ENCODE measurements at places on chromosomes 2 and 18.

- DNase-seq, result no peak
Observed at GRCh38 chr2:109178968-109179367, 50.0 kb downstream of the SH3RF3 start.

DNA sequence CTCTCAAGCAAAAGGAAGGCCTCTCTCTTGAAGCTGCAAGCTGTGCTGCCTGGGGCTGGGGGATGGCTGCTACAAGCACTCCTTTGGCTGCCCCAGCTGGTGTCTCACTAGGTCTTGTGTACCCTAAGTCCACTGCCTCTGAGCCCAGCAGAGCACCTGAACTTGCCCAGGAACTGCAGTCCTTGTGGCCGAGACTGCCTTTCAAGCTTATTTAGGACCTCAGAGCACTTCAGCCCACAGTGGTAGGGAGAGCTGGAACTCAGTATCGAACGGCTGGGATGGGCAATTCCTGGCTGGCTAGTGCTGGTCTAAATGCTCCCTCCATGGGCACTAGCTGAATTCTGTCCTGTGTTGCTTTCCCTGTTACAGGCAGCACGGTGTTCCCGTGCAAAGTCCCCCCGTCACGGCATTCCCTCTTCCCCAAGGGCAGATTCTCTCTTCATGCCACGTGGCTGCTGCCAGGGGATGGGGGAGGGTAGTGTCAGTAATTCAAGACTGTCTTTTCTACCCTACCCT is 25.9 kb downstream of the STPG4 start:
- DNase-seq, result no peak

DNA sequence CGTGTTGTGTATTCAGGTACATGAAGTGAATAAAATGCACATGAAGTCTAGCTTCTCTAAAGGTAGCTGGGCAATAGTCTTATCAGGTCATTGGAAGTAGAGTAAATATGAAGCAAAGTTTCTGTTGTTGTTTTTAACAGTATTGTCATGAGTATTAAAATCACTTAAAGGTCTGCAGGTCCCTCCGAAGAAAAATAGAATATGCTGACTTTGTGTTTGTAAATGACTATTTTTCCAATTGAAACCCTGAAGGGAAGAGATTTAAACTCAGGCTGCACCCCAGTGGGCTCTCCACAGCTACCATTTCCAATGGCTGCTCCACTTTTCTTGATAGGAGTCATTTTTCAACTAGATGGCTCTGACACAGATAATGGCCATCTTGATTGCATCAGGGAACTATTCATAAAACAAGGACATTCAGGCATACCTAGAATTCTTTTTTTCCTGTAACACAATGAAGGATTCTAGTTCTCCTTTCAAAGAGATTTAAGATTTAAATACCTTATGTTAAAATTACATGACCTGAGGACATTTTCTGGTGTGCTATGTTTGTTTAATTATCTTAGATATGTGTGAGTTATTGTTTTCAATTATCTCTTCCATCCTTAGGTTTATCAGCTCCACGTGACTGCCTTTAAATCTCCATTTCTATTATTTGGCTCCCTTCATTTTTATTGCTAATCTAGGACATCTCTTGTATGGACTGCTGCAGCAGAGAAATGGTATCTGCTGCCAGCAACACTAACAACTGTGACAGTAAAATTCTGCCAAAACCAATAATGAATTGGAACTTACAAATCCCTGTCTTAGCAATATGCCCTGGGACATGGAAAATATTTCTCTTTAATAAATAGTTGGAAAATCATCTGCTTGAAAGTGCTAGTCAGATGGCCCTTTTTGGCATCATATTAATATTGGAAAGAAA is 149.2 kb upstream of the NOSTRIN start:
- no peak for DNase-seq

GRCh38 chr2:101758001-101758400 is 60.5 kb downstream of the MAP4K4 start:
- no peak for DNase-seq

- no peak for DNase-seq
Observed at GRCh38 chr18:65721619-65722018, 29.2 kb upstream of the CDH7 start.

All from DMS 273 treated with DMSO at 0.1 percent for 48 hours (cell line).